ENCODE measurements at places on chromosomes 7 and 10.

GRCh38 chr7:22094413-22095342 is 149.0 kb upstream of the CDCA7L start:
- DNase-seq, result no peak

DNA sequence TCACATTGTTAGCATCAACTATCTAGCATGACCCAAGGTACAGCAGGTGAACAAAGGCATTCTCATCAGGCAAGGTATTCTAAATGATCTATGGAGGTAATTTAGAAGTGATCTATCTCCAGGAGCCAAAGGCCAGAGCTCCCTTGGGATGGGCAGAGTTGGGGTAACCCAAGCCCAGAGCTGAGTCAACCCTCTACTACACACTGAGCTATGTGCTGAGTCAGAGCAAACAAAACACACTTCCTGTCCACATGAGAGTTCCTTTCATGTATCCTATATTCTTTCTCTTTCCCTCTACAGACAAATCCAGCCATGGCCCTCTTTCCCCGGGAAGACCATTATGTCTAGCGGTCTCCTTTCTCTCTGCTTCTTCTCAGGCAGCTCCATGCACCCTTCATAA is 68.2 kb upstream of the AGK start:
- DNase-seq, result no peak

DNA sequence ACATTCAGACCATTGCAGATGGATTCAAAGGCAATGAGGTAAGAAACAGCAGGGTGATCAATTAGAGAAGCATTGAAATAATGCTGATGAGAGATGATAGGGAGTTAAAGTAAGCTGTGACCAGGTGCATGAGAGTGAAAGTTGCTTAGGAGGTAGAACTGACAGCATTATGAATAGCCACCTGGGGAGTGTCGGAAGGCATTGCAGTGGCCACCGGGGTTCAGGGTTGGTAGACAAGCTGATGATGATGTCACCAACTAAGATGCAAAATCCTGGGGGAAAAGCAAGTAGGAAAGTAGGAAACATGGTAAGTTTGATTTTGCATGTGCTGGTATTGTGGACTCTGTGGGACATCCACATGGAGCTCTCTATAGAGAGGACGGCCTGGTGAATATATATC is 211.9 kb upstream of the ETV1 start:
- no peak for DNase-seq

GRCh38 chr7:26147030-26147429 is 5.0 kb upstream of the NFE2L3 start:
- no peak for DNase-seq

GRCh38 chr7:137403353-137403695 is 59.8 kb upstream of the PTN start:
- no peak for DNase-seq

- DNase-seq, result no peak
Observed at GRCh38 chr10:113035732-113036312, 85.8 kb downstream of the TCF7L2 start.

DNA sequence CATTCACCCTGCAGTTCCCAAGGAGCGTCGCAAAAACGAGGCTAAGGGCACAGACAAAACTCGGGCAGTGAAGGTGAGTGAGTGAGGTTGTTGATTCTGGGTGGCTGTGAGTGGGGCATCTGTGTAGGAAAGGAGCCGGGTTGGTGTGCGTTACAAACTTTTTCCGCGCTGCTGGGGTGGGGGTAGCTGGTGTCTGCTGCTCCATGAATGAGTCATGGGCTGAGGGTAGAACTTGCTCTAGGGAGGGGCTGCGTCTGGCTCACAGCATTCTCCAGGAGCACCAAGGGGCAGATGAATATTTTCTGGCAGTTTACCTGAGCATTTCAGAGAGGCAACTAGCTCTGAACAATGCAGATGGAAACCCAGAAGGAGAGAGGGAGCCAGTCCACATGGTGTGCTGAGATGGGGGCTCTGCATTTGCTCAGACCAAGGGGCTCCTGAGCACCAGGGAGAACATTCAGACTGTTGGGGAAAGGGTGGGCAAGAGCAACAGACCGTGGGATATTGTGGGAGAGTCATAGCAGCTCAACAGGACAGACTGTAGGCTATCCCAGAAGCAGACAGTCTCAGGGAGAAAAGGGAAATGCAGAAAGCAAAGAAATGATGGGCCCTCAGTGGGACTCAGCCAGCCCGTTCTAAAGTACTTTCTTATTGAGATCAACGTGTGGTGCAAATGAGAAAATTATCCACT is 18.8 kb downstream of the NOBOX start:
- DNase-seq, result no peak

GRCh38 chr7:146146831-146147486 is 30.4 kb downstream of the CNTNAP2 start:
- DNase-seq, result no peak

- DNase-seq, result no peak
Observed at GRCh38 chr7:84113906-84114850, 80.4 kb downstream of the SEMA3A start.

DNA sequence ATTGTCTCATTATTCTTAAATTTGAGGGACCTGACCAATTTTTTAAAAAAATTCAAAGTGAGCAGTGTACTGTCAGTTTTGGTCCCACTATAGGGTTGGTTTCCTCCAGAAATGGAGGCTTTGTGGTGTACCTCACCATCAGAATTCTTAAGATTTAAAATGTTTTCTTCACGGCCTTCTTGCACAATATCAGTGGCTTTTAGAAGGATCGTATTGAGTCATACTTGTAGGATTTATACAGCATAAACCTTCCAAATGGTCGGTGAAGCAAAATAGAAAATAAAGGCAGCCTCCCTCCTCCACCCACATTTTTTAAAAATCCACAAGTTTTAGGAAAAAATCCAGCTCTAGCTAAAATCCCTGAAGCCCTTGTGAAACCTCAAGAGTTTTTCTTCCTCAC is 126.4 kb downstream of the RNLS start:
- DNase-seq, result no peak

DNA sequence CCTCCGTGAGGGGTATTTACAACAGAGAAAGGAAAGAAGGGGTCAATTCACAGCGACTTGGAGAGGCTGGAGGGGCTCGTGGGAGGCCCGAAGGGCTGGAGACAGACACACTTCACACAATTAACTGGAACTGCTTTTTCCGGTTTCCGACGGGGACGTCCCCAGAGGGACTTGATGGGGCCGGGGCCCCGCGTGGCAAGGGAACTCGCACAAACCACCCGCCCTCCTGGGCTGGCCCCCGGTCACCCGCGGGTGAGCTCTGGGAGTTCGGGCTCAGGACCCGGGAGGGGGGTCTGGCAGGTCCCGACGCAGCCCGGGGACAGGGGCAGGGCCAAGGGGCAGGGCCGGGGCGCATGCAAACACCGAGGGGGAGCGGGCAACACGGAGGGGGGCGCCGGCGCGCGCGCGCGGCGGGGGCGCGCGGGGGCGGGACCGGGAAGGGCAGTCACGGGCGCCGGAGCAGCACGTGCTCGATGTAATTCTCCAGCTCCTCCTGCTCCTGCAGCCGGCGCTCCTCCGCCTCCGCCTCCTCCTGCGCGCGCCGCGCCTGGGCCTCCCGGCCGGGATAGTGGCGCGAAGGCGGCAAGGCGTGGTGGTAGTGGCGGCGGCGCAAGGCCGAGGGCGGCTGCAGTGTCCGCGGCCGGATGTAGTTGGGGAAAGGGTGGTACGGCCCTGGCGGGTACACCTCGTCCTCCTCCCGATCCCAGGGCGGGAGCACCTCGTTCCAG is 2.7 kb downstream of the VGF start:
- DNase-seq, result no peak

GRCh38 chr10:88546497-88546896 is 36.6 kb downstream of the RNLS start:
- DNase-seq, result no peak

DNA sequence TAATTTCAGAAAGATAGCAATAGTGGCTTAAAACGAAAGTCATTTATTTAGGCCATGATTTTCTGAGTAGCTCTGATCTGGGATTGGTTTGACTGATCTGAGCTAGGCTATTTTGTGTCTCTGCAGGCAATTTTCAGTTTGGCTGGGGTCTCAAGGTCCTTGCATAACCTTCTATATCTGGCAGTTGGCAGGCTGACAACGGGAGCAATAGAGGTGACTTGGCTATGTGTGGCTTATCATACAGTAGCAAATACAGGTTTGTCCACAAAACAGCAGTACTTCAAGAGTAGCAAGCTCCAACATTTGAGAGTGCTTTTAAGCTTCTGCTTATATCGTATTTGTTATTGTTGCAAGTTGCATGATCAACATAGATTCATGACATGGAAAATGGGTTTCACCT is 1167.3 kb upstream of the CELF2 start:
- DNase-seq, result no peak

- DNase-seq, result no peak
Observed at GRCh38 chr7:140153666-140154161, 23.1 kb downstream of the KDM7A start.

GRCh38 chr10:128704716-128705115 is 578.5 kb upstream of the MKI67 start:
- DNase-seq, result no peak

- no peak for DNase-seq
Observed at GRCh38 chr10:114491419-114491818, 87.1 kb upstream of the AFAP1L2 start.

GRCh38 chr7:4071370-4072058 is 610.6 kb upstream of the FOXK1 start:
- no peak for DNase-seq

DNA sequence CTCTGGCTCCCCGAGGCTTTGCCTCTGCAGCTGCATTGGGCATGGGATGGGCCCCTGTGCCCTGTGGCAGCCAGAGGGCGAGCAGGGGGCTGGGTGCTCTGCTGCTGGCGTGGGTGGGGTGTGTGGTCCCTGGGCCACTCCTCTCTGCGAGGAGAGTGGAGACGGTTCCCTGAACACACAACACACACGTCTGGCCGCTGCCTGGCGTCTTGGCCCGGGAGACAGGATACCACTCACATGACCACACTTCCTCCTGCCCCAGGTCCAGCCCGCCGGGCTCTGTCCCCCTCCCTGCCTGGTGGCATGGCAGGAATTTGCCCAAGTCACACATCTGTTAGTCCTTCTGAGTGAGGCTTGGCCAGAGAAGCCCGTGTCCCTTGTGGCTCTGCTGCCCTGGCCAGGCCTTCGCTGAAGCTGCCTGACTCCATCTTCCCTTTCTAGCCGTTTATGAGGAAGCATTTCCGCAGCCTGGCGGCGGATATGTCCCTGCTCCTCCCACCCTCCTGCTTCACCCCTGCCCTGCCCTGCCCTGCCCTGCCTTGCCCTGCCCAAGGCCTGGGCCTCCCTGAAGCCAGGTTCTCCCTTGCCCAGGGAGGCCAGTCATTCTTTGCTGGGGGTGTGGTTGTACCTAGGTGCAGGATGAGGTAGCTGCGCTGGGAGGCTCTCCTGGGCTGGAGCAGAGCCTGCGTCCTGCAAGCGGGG is 3.0 kb downstream of the BRI3 start:
- DNase-seq, result no peak

- no peak for DNase-seq
Observed at GRCh38 chr7:147279964-147280374, 1163.4 kb downstream of the CNTNAP2 start.

- DNase-seq, result no peak
Observed at GRCh38 chr10:103764296-103765088, 90.9 kb downstream of the SH3PXD2A start.

- DNase-seq, result no peak
Observed at GRCh38 chr7:134395604-134396003, 63.3 kb downstream of the AKR1B1 start.

- DNase-seq, result no peak
Observed at GRCh38 chr10:12564173-12564572, 214.8 kb downstream of the CAMK1D start.

- no peak for DNase-seq
Observed at GRCh38 chr10:132131581-132132420, 54.9 kb upstream of the DPYSL4 start.

DNA sequence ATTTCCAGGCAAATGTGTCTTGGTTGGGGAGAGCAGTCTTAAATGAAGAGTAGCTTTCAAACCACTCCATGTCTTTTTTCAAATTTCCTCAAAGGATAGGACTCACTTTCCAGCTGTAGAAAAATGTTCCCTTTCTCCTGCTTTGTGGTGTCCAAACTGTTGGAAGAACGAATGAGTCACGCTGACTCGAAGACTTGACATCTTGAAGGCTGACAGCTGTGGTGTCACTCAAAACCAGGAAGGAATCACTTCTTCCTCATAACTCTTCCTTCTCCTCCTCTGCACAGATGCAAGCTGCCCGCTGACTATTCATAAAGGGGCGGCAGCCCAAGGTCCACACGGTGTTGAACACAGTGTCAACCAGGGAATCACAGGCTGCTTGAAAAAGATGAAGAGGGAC is 19.2 kb downstream of the PLA2G12B start:
- no peak for DNase-seq

DNA sequence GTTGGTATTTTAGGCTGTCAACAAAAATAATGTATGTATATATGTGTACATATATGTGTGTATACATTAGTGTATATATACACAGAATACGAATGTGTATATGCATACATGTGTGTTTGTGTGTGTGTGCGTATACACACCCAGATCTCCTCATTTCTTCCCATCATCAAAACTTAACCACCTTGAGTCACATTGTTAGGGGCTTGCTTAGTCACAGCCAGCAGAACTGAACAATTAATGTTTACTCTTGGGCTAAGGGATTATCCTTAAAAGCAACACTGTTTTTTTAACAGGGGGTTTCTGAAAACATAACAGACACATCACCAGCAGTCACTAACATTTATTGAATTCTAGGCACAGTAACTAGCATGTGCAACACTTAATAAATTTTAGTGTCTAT is 83.0 kb upstream of the ASAH2 start:
- no peak for DNase-seq

GRCh38 chr10:49559476-49559875 is 20.6 kb upstream of the ERCC6 start:
- no peak for DNase-seq

- DNase-seq, result no peak
Observed at GRCh38 chr10:133251388-133252222, 13.9 kb downstream of the VENTX start.

DNA sequence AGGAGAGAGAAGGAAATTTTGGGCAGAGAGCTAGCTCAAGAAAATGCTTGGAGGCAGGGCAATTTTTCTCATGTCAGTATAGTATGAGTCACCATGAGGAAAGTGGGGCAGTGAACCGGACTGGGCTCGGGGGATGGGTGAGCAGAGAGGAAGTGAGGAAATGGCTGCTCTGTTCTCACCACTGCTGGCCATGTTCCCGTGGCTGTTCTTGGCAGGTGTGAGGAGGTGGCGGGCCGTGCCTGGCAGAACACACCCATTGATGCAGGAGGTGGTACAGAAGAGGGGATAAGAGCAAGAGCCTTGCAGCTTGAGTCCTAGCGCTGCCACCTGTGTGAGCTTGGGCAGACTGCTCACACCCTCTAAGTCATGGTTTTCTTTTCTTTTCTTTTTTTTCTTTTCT is 304.4 kb upstream of the LYZL1 start:
- DNase-seq, result no peak

- no peak for DNase-seq
Observed at GRCh38 chr10:31087011-31087410, 55.3 kb upstream of the ZNF438 start.

DNA sequence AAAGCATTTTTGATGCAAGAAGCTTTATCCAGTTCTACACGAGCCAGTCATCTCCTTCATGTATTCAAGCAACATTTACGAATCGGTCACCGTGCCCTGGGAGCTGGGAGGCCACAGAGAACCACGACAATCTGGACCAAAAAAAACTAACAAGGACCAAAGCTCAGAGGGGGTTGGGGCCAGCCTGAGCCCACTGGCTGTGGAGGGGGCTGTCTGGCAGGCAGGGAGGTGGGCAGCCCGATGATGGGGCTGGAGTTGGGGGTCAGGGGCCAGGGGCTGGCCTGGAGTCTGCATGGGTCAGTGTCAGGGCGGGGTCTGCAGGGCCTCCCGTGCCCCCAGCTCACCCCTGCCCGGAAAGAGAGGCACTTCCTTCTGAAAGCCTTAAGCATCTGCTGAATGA is 12.5 kb upstream of the GRIFIN start:
- no peak for DNase-seq

- no peak for DNase-seq
Observed at GRCh38 chr7:146401939-146402338, 285.3 kb downstream of the CNTNAP2 start.

Data from T-cell (primary cell).